ENCODE measurements at places on chromosomes 13 and 19.
A peak's percentile ranks its signal among the peaks of the same experiment; 100 is the strongest.

GRCh38 chr13:43985422-43986072 lies 105.8 kb downstream of the LACC1 start:
- no peak for DNase-seq

DNA sequence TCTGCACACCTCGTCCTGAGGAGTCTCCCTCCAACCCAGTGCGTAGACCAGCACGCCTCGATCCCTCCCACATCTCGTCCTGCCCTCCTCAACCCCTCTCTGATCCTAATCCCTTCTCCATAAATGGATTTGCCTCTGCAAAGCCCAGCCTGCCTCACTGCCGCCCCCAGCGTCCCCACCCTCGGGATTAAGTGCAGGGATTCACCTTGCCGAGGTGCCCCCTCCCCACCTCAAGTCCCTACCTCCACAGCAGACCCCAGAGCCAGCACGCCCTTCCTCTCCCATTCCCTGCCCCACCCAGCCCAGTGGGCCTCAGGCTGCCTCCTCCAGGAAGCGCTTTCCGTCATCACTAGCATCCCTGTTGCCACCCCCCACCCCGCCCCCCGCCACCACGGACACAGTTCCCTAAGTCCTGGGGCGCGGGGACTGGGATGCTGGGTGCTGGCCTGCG lies 4.0 kb downstream of the KLF16 start:
- no peak for DNase-seq

GRCh38 chr19:49763230-49763629 lies at the start of gene TSKS:
Gene TSKS, minus strand, starts transcription at chr19:49763306. Its CDS starts 59 bp downstream, at chr19:49763247.
- DNase-seq = no peak

GRCh38 chr13:93843082-93843481 lies 616.5 kb downstream of the GPC6 start:
- no peak for DNase-seq

GRCh38 chr19:6044056-6044805 lies 66.1 kb downstream of the RFX2 start:
- no peak for DNase-seq

DNA sequence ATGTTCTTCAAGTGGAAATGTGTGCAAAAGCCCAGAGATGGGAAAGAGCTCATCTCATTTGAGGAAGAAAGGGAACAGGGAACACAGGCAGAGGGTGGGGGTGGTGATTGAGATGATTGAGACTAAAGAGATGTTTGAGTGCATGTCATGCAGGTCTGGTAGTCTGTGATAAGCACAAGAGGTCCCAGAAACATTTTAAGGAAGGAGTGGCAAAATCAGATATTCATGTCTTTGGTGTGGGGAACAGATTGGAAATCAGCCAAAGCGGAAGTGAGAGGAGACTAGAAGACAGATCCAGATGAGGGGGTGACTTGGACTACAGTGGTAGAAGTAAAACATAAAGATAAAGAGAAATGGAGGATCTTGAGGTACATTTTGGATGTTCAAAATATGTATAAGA lies 39.4 kb upstream of the DACH1 start:
- no peak for DNase-seq

- peak; percentile 6 for DNase-seq
These were observed at the start of gene SERTM1 for GRCh38 chr13:36673838-36674326. Gene SERTM1, plus strand, starts transcription at chr13:36674020. Its CDS starts 21,059 bp downstream, at chr13:36695079.

DNA sequence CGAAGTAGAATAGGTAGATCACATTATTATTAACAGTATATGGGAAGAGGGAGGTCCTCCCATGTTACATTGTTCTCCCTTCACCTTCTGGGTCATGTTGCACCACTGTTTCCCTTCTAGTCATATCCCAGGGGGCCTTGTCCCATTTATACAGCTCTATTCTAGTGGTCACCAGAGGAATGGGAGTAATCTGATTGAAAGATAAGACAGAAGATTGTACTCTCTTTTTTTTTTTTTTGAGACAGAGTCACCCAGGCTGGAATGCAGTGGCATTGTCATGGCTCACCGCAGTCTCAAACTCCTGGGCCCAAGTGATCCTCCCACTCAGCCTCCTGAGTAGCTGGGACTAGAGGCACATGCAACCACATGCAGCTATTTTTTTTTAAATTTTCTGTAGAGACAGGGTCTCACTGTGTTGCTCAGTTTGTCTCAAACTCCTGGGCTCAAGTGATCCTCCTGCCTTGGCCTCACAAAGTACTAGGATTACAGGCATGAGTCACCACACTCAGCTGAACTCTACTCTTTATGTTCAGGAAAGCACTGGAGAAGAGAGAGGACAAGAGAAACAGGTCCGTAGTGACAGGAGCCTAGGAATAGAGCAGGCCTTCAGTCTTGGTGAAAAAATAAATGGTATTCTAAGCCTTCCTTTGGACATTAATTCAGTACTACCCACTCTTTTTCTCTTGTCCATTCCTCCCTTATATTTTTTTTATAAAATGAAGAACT lies 4.3 kb upstream of the ZNF529 start:
- DNase-seq = peak; percentile 11

GRCh38 chr13:113631341-113632095 lies 26.5 kb downstream of the ATP4B start:
- no peak for DNase-seq

- DNase-seq = peak; percentile 13
These were observed 3.6 kb upstream of the A1BG start for GRCh38 chr19:58356766-58357480.

- DNase-seq = peak; percentile 82
These were observed 18.2 kb downstream of the IL17D start for GRCh38 chr13:20721454-20722357.

DNA sequence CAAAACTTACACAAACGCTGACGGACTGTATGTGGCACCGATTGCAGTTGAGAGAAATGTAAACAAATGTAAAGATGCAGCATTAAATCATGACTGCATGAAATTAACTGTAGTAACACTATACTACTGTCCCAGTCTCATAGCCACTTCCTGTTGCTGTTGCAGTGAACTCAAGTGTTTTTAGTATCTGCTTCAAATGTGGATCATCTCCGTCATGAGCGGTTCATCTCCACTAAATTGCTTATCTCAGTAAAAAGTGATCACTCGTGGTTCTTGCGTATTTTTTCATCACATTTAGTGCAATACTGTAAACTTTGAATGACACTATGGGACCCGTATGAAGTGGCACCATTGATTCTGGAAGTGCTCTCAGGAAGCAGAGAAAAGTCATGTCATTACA lies 60.3 kb upstream of the RNF113B start:
- no peak for DNase-seq

DNA sequence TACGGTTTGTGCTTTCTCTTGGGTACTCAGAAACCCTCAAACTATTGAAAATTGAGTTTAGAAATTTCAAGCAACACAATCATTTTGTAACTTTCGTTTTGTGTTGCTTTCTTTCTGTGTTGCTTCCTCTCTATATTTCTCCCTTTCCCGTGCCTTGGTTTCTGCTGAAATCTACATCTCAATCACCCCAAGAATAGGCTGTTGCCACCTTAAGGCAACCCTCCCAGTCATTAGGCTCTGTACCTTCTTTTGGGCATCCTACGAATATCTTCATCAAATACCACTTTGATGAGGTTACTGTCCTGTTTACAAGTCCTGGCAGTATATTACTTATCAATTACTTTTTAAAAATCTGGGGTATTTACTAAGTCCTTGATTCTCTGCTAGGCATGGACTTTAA lies 621.6 kb downstream of the GPC6 start:
- DNase-seq = no peak

DNA sequence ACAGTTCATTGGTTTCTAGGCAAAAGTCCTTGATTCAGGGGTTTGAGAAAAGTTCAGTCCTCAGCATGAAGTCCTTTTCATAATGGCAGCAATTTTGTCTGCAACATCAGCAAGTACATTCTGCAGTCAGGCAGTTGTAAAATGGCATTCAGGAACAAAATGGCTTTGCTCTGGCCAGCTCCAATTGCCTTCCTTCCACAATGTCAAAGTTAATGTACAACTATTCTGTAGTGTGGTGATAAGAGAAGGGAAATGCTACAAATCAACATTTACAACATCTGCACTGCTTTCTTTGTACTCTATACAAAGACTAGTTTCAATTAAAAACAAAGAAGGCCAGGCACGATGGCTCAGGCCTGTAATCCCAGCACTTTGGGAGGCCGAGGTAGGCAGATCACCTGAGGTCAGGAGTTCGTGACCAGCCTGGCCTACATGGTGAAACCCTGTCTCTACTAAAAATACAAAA lies 1.8 kb upstream of the NEK3 start:
- DNase-seq = no peak

DNA sequence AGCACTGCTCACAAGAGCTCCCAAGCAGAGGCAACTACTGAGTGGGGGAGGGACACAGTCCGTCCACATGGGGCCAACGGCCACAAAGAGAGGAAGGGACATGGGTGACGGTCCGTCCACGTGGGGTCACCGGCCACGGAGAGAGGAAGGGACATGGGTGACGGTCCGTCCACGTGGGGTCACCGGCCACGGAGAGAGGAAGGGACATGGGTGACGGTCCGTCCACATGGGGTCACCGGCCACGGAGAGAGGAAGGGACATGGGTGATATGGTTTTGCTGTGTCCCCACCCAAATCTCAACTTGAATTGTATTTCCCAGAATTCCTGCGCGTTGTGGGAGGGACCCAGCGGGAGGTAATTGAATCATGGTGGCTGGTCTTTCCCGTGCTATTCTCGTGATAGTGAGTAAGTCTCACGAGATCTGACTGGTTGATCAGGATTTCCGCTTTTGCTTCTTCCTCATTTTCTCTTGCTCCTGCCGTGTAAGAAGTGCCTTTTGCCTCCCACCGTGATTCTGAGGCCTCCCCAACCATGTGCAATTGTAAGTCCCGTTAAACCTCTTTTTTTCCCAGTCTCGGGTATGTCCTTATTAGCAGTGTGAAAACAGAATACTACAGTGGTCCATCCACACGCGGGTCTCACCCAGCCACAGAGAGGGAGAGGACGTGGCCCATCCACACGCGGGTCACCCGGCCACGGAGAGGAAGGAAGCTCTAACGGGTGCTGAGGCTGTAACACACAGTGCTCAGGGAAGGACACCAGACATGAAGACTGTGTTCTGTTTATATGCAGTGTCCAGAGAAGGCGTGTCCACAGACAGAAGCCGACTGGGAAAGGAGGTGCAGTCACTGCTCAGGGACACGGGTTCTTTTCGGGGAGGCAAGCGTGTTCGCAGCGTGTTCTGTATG lies 48.5 kb downstream of the GAS6 start:
- DNase-seq = no peak

DNA sequence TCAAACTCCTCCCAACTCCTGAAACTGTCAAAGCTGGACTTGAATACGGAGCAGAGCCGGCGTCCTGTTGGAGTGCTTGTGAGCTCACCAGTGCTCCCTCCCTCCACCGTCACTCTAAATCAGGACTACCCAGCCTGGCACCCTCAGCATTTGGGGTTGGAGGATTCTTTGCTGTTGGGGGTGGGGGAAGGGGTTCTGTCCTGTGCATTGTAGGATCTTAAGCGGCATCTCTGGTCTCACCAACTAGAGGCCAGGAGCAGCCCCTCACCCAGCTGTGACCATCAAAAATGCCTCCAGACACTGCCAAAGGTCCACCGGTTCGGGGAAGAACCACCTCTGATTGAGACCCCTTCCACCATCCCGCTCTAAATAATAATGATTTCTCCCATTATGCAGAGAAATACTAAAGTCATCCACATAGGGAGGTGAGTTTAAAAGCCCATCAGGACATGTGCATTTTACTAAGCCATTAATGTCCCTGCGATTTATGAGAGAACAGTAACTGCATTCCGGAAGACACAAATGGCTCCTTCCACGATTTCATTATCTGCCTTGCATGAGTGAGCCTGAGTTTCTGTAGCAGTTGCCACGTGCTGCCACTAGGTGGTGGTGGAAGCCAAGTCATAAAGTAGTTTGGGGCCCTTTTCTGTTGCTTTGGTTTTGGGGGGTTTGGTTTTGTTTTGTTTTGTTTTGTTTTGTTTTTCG lies 16.1 kb upstream of the USP29 start:
- DNase-seq = peak; percentile 63

DNA sequence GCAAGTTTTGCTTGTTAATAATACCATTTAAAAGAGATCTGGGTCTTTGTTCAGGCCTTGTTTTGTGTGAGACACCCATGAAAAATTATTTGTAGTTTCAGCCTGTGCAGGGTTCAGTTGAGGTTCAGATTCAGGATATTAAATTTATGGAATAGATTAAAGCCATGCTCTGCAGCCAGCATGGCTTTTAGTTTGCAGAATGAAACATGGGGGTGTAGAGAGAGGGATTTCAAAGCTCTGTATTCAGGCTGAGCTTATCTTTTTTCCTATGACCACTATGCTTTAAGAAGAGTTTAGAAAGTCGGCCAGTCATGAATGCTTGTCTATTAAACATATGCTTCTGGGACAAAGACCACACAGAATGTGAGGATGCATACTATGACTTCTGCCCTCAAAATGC lies 73.6 kb downstream of the DCLK1 start:
- no peak for DNase-seq

- DNase-seq = peak; percentile 3
These were observed 1025.3 kb downstream of the EFNB2 start for GRCh38 chr13:105509981-105510762.

- no peak for DNase-seq
These were observed 31.1 kb upstream of the AMER2 start for GRCh38 chr13:25203127-25203740.

DNA sequence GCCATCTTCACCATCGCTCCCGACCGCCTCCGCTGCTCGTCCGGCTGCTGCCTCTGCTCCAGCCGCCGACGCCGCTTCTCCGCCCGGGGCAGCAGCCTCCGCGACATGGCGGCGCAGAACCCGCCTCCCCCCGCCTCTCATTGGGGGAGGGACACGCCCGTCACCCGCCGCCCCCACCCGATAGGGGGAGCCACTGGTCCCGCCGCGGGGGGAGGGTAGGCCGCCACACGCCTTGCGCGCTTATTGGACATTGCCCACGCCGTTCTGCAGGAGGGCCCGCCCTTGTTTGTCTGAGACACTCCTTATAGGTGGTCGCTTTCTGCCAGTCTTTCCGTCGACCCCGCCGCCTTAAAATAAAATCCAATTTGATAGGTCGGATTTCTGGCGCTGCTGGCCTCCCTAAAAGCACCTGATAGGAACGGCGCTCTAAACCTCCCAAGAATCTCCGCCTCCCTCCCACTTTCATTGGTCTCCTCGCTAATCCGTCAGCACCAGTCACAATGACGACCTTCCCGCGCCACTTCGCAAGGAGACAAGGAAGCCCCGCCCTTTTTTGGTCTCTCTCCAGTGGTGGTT lies at the start of gene HNRNPL:
TSS of gene HNRNPL (minus strand) at position 127 of the 576 bp plus-strand sequence. CDS start at position 107, 20 bp downstream.
- peak; percentile 100 for DNase-seq

- no peak for DNase-seq
These were observed 300.1 kb downstream of the COG6 start for GRCh38 chr13:39955560-39955959.

DNA sequence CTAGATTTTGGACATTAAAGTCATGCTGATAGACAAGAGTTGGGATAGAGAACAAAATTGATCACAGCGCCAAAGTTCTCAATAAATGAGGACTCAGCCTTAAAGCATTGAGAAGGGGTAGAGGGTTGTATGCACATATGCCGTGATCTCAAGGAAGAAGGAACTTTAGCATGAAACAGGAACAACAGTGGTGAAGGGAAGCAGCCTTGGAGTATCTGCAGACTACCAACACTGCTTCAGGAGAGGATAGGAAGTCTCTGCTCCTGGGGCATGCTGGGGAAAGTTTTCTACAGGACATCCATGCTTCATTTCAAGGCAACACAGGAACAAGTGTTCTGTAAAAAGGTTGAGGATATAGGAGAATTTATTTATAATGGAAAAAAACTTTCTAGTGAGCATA lies 111.9 kb upstream of the MLNR start:
- DNase-seq = no peak

Measured in EL (cell line).